ENCODE measurements at places on chromosomes 12 and 14.

DNA sequence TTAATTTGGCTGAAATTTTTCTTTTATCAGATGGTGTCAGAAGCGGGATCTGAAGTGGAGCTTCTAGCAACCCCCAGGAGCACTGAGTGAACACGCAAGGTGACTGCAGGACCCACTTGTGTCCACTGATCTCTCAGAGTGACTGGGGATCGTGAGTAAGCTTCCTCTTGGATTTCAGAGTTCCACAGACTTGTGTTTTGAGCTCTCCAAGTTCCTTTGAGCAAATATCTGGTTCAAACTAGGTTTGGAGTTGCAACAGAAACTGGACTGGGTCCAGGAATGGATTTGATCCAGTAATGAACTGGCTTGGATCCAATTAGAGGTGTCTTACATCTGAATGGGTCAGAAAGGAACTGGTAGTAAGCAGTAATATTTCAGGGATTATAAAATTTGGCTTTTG is 24.7 kb upstream of the B4GALNT1 start:
- DNase-seq: no peak

- DNase-seq: no peak
Observed at GRCh38 chr14:28755198-28755815, 11.3 kb upstream of the FOXG1 start.

- no peak for DNase-seq
Observed at GRCh38 chr14:67941456-67942018, 122.0 kb downstream of the RAD51B start.

GRCh38 chr14:101178184-101179072 is 274.9 kb upstream of the RTL1 start:
- DNase-seq: no peak

- DNase-seq: no peak
Observed at GRCh38 chr12:53592426-53592825, 33.8 kb downstream of the ATF7 start.

GRCh38 chr12:29589286-29589820 is 91.9 kb upstream of the OVCH1 start:
- DNase-seq: no peak

- no peak for DNase-seq
Observed at GRCh38 chr14:106166650-106167204, 640.3 kb downstream of the TMEM121 start.

GRCh38 chr12:45732250-45732649 is 2.7 kb downstream of the ARID2 start:
- no peak for DNase-seq

GRCh38 chr12:54479421-54479820 is 6.0 kb upstream of the GTSF1 start:
- no peak for DNase-seq

- no peak for DNase-seq
Observed at GRCh38 chr14:105328678-105329390, 14.3 kb downstream of the PACS2 start.

- DNase-seq: no peak
Observed at GRCh38 chr12:58841058-58841798, 79.1 kb downstream of the LRIG3 start.

- no peak for DNase-seq
Observed at GRCh38 chr12:45350861-45351260, 135.0 kb downstream of the ANO6 start.

DNA sequence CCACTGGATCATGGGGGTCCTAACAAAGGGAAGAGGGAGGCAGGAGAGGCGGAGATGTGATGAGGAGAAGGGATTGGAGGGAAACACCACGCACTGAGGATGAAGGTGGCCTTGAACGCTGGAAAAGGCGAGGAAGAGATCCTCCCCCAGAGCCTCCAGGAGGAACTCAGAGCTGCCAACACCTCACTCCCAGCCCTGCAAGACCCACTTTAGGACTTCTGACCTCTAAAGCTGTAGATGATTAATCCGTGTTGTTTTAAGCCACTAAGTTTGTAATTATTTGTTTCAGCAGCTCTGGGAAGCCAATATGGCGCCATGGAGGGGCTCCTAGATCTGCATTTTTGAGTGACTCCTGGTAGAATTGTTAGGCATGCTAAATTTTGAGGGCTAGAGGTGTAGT is 74.6 kb upstream of the CEP83 start:
- no peak for DNase-seq

DNA sequence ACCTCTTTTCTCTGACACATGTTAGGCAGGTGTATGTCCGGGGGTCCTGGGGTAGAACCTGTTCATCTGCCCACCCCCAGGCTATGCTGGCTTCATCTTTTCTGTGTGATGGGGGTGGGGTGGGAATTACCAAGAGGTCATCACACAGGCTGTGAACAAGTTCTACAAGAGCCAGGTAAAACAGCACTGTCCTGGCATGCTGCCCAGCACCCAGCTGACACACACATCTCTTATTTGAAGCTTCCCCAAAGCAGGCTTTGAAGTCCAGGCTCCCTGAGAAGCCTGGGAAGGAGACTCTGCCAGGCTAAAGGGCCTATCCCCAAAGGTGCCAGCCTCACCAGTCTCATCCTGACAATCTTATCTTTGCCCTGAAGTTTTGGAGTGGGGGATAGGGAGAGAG is 141.1 kb downstream of the ALG10 start:
- DNase-seq: no peak

DNA sequence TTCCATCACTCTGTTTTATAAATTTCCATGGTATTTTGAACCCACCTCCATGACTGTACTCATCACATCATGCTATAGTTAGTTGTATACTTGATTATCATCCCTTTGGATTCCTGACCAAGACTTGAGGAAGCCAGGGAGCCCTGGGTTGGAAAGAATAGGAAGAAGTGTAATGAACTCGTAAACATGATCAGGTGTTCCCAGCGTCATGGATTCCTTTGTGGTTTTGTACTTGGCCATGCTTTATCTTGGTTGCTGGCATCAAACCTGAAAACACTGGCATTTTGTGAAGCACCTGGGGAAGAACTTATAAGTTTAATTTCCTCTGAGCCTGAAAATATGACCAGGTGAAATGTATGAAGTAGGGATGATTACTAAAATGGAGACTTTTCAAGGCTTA is 76.4 kb downstream of the CHST11 start:
- DNase-seq: no peak

DNA sequence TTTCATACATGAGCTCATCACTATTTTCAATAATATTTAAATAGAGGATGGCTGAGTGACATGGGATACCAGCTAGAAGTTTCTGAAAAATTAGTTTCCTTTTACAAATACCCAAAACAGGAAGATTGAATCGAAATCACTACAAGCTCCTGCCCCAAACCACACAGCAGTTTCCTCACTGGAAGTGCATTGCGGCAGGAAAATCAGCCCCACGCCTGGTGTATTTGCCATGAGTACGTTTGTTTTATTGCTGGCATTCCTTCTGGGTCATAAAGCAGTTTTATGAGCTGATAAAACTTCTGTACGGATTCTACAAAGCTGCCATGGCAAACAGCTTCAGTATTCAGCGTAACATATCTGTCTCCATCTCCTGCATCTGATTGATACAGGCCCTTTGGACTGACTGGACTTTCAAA is 23.7 kb downstream of the CDC42BPB start:
- no peak for DNase-seq

GRCh38 chr12:5437182-5437583 is 5.3 kb downstream of the NTF3 start:
- DNase-seq: no peak

- DNase-seq: no peak
Observed at GRCh38 chr12:25914551-25914950, 43.9 kb upstream of the RASSF8 start.

DNA sequence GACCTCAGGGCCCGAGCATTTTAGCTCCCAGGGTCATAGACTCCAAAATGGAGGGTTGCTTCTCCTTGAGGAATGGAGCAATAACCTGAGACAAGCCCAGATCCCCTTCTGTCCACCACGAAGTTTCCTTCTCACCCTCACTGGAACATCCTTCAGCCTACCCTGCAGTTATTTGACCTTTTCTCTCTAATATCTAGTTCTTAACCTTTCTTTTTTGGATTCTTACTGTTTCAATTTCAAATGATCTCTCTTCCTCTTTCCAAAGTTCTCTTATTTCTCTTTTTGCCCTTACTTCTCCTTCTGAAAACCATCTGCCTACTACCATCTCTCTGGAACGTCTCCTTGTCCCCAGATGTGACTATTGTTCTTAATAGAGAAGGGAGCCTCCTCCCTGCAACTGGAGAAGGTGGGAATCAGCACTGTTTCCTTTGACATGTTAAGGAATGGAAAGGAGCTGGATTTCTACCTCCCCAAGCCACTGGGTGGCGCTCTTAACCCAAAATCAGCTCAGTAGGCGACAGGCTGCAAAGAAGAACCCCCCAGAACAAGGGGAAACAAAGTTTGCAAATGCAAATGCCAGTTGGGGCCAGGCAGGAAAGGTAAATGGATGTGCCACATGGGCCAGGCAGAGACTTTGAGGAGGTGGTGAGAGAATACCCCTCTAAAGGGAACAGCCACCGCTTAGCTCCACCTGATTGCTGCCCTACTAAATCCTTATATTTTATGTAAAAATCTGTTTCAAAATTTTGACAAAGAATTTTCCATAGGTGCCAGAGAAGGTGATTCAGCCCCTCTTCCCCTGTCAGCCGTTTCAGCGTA is 22.4 kb upstream of the PDE1B start:
- peak; percentile 45 for DNase-seq

DNA sequence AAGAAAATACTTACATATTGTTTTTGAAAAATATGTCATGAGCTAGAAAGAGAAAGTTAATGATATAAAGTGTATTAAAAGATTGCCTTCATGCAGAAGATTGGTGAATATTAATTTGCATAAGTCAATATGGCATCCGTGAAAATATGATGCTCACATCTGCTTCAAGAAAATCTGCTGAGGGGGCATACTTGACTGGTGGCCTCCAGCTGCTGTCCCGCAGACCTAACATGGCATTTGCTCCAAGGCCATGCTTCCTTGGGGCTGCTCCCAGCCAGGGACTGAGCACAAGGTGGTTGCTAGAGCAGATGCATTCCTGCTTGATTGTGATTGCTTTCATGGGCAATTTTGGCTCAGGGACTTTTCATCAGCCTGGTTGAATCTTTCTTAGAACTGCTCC is 133.8 kb downstream of the TTC6 start:
- DNase-seq: no peak

DNA sequence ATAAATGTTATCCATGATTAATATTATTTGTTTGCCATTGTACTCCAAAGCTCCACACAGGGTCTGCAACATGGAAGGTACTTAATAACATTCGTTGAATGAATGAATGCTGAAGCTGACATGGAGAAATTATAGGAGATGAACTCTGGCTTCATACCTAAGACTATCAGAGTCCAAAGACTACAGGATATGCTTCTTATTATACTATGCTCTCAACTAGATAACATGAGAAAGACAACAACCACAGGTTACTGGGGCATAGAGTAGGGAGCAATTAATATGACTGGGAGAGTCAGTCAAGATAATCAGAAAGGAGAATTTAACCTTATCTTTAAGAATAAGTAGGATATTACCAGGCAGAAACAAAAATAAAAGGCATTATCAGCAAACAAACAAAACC is 236.3 kb upstream of the SOX5 start:
- no peak for DNase-seq

- DNase-seq: no peak
Observed at GRCh38 chr12:54370171-54370730, 6.0 kb upstream of the GPR84 start.

GRCh38 chr12:102408487-102409297 is 71.7 kb downstream of the IGF1 start:
- no peak for DNase-seq

- no peak for DNase-seq
Observed at GRCh38 chr12:105204916-105205315, 31.1 kb downstream of the APPL2 start.

- DNase-seq: no peak
Observed at GRCh38 chr12:127731657-127732056, 535.3 kb upstream of the TMEM132C start.

GRCh38 chr14:103231376-103232019 is 102.5 kb upstream of the EIF5 start:
- no peak for DNase-seq

DNA sequence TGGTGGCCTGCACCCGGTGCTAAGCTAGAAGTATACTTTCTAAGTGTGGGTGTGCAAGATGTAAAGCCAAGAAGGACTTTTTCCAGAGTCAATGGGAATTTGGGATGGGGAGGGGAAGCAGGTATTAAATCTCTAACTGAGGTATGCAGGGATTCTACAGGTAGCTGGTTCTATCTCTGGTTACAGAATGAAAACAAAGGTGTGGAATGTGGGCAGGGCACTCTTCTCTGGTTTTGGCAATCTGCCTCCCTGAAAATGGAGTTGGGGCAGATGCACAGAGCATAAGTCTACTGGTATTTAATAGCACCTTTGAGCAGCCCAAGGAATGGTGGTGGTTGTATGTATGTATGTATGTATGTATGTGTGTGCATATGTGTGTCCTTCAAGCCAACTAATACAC is 66.7 kb upstream of the PPP1R12A start:
- no peak for DNase-seq
